Hepatocyte (in vitro differentiated cells): ENCODE measurements at places on chromosomes 3 and 15.

DNA sequence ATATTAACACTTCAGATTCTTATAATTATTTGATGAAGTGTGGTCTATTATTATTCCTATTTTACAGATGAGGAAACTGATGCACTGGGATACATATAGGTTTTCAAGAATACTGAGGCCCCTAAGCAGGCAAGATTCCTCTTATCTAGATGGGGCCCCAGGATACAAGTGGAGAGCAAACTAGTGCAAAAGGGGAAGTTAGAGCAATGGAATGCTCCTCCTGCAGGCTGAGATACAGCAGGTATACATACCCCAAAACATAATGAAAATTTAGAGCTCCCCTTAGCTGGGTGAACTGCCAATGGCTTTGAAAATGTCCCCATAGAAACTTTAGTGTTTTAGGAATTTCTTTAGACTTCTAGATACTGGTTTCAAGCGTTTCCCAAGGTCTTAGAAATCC lies 247.1 kb downstream of the CHST2 start:
- no peak for DNase-seq

DNA sequence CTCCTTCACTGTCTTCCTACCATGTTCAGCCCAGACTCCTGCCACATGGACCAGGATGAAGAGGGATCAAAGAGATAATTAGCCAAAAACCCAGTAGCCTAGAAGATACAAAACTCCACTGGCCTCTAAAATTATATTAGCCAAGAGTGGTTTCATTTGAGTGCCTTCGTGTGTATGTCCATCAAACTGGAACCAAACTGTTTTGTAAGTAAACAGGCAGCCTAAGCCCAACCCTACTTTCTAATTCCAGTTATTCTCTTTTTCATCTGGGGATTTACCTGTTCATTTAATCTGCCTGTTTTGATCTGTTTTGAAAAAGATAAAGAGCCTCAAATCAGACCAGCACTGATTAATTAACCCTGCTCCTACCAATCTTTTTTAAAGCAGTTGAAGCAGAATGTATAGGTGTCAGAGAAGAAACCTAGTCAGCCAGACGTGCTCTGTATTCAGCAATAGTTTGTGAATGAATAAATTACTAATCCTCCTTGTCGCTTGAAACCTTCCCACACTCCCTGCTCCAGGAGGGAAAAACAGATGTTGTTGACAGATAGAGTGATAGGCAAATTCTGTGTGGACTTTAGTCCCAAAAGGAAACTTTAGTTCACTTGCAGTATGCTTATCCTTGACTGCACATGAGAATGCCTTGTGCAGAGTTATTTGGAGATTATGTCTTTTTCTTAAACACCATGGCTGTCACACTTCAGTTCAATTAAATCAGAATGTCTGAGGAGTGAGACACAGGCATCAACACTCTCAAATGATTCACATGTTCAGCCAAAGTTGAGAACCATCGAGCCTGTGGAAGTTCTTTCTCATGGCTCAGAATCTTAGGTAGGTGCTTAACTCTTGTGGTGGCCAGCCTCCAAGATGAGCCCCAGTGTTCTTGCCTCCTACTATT lies 55.5 kb upstream of the ZBED2 start:
- DNase-seq: peak; percentile 21

DNA sequence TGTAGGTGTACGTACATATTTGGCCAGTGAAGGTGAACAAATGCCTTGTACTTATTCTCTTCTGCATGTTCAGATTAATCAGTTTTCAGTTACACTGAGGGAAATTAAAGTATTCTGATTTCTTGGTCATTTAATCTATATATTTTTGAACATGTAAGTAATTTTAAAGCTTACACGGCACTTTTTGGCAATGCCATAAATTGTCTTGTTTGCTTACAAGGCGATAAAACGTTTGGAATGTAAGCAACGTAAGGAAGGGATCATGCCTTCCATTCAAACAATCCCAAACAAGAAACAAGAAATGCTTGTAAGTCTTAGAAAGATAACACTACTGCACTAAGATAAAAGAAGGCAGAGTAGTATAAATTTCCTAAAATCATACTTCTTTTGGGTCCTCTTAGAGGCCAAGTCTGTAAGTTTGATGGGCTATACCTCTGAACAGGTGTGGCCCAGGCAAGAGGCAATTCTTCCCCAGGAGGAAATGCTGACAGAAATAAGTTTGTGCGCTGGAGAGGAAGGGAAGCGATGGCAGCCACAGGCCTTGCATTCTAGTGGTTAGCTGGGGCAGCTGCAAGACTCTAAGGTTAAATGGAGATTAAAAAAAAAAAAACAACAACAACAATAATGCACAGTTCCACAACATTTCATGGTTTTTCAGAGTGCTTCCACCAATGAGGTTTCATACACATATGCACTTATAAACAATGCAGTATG lies 73.8 kb downstream of the GOLIM4 start:
- DNase-seq: no peak

DNA sequence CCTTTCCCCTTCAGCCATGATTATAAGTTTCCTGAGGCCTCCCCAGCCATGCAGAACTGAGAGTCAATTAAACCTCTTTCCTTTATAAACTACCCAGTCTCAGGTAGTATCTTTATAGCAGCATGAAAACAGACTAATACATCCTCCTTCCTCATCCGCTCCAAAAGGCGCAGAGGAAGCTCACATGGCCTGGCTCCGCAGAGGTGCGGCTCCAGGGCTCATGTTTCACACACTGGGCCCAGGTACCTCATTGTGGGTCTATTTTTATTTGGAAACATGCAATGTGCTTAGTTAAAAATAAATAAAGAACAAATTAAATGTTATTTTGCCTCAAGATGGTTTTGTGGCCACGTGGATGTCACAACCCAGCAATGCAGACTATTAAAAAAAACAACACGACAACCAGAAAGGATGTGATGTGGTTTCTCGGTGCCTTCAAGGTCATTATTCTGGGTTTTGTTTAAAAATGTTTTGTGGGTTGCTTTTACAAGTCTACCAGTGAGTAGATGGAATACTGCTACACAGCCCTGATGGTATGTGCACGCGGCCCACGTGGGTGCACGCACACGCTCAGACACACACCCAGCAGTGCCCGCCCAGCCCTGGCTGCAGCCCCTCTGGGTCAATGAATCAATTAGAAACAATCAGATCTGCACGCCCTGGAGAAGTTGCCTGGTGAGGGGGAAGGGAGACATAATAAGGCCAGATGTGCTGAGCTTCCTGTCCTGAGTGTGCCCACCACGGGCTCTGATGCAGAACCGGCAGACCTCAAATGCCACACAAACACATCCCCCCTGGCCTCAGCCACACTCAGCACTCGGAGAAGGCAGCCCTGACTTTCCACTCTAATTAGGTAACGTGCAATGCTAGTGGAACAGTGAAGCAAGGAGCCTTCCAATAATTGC lies 140.1 kb downstream of the ADAMTS17 start:
- DNase-seq: no peak

- no peak for DNase-seq
These were observed 9.4 kb downstream of the TGFBR2 start for GRCh38 chr3:30615615-30616346.

DNA sequence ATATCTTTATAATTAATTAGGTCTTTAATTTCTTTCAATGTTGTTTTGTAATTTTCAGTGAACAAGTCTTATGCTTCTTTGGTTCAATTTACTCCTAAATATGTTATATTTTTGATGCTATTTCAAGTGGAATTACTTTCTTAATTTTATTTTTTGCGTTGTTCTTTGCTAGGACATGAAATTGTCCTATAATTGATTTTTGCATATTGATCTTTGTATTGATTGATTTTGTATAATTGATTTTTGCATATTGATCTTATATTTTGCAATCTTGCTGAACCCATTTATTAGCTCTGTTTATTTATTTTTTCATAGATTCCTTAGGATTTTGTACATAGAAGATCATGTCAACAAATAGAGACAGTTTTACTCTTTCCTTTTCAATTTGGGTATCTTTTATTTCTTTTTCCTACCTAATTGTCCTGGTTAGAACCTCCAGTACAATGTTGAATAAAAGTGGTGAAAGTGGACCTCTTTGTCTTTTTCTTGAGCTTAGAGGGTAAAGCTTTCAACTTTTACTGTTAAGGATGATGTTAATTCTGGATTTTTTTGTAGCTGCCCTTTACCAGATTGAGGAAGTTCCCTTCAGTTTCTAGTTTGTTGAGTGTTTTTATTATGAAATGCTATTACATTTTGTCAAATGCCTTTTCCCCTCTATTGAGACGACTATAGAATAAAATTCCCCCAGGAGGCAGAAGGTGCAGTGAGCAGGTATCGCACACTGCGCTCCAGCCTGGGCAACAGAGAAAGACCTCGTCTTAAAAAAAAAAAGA lies 36.8 kb upstream of the CCDC50 start:
- no peak for DNase-seq

GRCh38 chr15:61815356-61816083 lies 244.7 kb downstream of the VPS13C start:
- no peak for DNase-seq

DNA sequence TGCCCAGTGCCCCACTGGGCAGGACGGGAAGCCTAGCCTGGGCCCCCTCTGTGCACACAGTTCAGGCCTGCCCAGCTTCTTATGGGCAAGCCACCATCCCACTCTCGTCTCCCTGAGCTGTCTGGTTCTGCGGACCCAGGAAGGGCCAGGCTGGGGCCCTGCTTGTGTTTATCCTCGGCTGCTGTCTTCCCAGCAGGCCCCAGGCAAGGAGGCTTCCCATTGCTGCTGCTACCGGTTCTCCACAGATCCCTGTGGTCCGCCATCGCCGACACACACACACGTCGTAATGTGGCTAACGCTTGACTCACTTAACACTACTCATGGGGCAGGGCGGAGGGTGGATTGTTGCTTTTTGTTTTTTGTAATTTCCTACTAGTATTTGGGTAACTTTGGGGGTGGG lies 52.4 kb upstream of the SLC6A1 start:
- no peak for DNase-seq

- peak; percentile 74 for DNase-seq
These were observed 32.8 kb downstream of the MYH15 start for GRCh38 chr3:108477511-108478147.

GRCh38 chr15:101045835-101046691 lies 126.9 kb downstream of the LRRK1 start:
- no peak for DNase-seq

- DNase-seq: no peak
These were observed 48.7 kb downstream of the FGF7 start for GRCh38 chr15:49471733-49472132.

- peak; percentile 94 for DNase-seq
These were observed at the start of gene SLC25A38 for GRCh38 chr3:39383045-39383880. Gene SLC25A38, plus strand, starts transcription at chr3:39383370. Its CDS starts 355 bp downstream, at chr3:39383725.
